ENCODE measurements at places on chromosomes 13 and 19.

DNA sequence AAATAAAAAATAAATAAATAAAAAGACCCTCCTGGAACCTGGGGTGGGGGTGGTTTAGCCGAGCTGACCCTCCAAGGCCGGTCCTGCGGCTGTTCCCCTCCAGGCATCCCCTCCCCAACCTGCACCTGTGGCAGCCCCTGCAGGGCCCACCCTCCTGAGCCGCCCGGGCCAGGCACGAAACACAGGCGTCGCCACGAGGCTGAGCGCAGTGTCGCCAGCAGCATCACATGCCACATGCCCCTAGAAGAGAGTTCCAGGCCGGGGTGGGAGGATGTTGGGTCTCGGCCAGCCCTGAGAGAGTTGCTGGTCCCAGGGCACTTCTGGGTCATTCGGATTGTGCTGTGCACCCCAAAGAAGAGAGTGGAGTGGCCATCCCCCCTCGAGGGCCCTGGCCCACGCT, 82.0 kb downstream of the KDM4B start:
- DNase-seq = no peak

GRCh38 chr19:38718747-38719543, 25.3 kb downstream of the CAPN12 start:
- DNase-seq = no peak

- DNase-seq = no peak
These were observed 57.0 kb downstream of the SLC10A2 start for GRCh38 chr13:103009051-103009840.

GRCh38 chr19:10419646-10420443, 493 bp upstream of the PDE4A start:
- DNase-seq = no peak

DNA sequence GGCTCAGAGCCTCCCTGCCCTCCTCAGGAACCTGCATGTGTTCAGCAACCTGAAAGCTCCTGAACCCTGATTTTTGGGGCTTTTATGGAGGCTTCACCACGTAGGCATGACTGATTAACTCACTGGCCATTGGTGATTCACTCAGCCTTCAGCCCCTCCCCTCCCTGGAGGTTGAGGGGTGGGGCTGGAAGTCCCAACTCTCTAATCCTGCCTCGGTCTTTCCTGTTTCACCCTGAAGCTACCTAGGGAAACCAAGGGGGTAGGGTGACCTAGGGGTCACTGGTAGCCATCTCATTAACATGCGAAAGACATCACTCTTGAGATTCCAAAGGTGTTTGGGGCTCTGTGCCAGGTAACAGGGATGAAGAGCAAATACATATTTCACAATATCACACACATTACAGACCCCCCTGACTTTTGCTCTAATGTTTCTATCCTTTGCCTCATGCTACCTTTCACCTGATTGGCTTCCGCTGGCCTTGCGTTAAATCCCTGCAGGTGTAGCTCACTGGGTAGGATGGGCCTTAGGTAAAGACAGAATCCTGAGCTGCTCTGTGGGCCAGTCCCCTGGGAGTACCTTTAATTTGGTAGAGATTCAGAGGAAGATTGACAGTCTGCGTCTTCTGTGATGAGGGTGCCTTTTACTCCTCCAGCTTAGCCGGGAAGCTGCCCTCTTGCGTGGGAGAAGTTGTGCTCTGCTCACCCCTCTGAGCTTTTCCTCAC, 260.6 kb downstream of the ATP8A2 start:
- DNase-seq = no peak

- DNase-seq = no peak
These were observed 31.6 kb downstream of the CEBPA start for GRCh38 chr19:33270769-33271168.

- no peak for DNase-seq
These were observed 12.7 kb downstream of the NPAS1 start for GRCh38 chr19:47032171-47032811.

DNA sequence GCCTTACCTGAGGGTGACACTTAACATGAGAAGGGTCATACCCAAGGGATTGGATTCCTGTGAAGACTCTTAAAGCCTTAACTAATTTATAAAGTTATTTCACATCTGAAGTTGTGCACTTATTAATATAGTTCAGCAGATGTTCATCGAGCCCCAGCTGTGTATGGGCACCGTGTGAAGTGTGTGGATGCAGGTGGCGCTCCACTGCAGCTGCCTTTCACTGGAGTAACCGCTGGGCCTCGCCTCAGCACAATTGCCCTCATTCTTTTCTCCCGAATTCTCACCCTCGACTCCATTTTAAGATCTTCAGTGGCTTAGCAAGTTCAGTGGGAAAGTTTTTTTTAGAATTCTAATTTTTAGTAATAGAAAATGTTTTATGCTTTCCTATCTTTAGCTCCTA, 66.2 kb downstream of the DPY19L3 start:
- DNase-seq = no peak

GRCh38 chr19:12723641-12724426, at the start of gene TNPO2:
TNPO2 (minus strand) TSS chr19:12723932; CDS start chr19:12720977, 2,955 bp downstream.
- DNase-seq = no peak

GRCh38 chr13:71610876-71611275, 256.1 kb downstream of the DACH1 start:
- DNase-seq = no peak
